ENCODE measurements at places on chromosomes 5 and 9. TPM values are rescaled to one million over a fixed set of nuclear protein-coding genes. Genes with fewer than 3 reads are reported as not detected.

GRCh38 chr9:115730396-115730795 lies 423.2 kb upstream of the PAPPA start:
- no peak for DNase-seq

- DNase-seq, result peak; percentile 22
Measured at GRCh38 chr5:67897431-67897830, 318.1 kb upstream of the PIK3R1 start.

GRCh38 chr9:4923141-4923540 lies 61.9 kb upstream of the JAK2 start:
- no peak for DNase-seq

DNA sequence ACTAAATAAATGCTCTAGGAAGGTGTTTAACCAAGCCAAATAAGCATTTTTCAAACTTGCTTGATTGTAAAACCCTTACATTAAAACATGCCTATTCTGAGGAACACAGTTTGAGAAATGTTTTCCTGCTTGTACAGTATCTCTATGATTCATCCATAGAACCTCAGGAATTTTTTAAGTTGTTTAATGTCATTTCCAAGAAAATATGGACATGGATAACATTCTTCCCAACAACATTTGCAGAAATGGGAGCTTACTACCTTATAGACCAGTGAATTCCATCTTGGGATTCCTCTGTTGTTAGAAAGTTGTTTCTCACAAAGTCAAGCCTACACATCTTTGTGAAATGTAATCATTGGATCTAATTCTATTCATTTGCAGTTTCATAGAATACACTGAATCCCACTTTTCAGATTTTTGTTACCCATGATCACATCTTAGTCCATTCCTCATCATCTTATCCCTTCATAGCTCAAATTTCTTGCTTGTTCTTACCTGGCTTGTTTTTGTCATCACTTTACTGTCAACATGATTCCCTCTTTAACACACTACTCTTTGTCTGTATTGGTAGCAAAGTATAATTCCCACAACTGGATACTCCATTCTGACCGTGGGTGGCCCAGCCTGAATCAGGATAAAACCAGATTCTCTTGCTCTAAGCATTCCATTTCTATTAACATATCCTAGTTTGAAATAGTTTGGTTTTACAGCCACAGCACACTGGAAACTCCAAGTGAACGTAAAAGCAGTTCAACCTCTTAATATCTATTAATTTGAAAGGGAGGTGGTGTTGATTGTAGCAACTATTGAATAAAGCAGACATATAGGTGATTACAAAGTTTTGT lies 49.4 kb upstream of the PAPPA start:
- no peak for DNase-seq

ADAMTS19 gene
- total RNA-seq, result 0.20 TPM

SPINK4 gene
- total RNA-seq, result 2.5 TPM

FAM153A gene
- 11.3 TPM for total RNA-seq

- no peak for DNase-seq
Measured at GRCh38 chr5:1666812-1667588, 132.6 kb downstream of the MRPL36 start.

- DNase-seq, result peak; percentile 25
Measured at GRCh38 chr9:76585487-76586389, 126.8 kb downstream of the GCNT1 start.

DNA sequence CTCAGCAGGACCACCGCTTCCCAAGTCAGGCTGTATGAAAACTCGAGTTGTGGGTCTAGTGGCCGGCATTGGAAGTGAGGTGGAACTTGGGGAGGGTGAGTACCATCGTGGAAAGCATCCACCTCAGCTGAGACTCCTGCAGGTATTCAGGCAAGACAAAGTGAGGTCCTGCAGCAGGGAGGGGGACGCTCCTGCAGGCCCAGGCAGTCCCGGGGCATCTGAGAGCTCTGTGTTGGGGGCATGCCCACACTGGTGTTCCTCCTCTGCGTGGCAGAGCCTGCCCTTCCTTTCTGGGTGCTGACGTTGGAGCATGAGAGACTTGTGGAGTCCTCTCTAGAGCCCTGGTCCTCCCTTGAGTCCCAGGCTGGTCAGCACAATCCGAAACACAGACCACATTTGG lies 187.7 kb downstream of the CACNA1B start:
- DNase-seq, result no peak
